ENCODE measurements at places on chromosomes 1 and 21.

DNA sequence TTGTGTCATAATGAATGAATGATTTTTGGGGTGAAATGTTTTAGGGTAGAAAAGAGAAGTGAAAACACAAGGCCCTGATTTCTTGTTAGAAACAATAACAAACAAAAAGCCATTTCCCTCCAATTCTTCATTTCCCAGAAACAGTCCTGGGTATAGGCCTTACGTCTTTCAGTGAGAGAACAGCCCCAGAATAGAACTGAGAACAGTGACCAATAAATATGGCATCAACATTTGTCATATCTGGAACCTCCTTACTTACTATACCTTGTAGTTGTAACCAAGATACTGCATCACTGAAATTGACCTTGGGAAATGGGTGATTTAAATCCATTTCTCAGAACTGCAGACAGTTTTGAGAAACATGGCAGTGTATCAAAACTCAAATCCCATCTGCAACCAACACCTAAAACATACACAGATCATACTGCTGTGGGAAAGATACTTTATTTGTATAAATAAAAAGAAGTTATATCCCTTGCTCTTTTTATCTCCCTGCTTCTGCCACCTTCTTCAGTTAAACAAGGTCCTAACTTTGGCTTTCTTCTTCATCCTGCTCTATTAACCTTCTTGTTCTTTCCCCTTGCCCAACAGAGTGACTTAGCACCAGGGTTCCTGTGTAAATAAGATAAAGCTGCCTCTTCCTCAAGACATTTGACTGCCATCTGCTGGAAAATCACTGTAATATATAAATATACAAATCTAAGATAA, 19.5 kb downstream of the XKR8 start:
- peak; percentile 82 for DNase-seq

DNA sequence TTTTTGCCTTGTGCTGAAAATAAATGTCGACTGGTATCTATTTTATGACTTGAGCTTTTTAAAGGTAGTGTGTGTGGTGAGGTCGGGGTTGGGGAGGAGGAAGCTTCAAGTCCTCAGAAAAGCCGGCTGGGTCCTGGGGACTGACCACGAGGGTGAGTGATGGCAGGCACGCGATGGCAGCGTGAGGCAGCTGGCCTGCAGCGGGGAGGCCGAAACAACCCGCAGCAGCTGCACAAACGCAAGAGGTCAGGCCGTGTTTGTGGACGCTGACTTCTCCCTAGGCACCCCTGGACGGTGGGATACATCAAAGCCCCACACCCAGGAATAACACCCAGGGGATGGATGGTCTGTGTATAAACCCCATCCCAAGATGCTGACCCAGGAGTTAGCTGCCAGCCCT, 51.4 kb downstream of the ZBTB18 start:
- DNase-seq: no peak

DNA sequence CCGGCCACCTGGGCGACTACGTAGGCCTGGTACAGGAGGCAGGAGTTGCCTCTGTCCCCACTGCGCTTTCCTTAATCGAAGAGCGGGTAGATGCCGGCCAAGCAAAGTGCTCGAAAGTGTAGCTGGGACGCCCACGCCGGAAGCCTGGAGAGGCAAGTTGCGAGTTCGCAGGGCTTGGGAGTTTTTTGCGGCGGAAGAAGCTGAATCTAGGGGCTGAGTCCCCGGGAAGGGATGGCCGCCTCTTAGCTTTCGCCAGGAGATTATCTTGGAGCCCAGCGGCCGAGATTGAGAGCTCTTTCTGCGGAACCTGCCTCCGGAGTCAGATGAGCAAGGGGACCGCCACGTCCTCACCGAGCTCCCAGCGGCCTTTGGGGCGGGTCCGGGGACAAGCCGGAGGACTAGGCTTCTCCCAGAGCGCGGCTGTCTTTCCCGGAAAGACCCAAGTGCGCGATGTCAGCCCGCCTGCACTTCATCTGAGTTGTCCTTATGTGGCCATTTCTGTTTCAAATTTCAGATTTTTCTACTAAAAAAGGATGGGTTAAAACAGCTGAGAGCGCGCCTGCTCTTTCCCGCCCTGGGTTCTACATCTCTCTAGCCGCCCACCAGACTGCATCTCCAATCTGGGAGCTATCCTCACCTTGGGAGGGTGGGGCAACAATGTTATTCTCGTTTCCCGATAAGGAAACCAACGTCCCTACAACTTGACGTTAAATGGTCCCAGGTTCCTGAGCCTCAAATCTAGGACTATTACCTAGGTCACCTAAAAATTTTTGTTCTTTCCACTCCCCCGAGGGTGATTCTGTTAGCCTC, 12.4 kb upstream of the TBX15 start:
- DNase-seq: no peak

GRCh38 chr1:53869454-53870117, 20.0 kb downstream of the YIPF1 start:
- DNase-seq: no peak

DNA sequence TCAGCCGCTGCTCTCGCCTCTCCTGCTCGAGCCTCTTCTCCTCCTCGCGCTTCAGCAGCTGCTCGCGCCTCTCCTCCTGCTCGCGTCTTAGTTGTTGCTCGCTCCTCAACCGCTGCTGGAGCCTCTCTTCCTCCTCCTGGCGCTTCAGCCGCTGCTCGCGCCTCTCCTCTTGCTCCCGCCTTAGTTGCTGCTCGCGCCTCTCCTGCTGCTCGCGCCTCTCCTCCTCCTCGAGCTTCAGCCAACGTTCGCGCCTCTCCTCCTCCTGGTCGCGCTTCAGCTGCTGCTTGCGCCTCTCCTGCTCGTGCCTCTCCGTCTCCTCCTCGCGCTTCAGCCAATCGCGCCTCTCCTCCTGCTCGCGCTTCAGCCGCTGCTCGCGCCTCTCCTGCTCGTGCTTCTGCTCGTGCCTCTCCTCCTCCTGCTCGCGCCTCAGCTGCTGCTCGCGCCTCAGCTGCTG, 3.7 kb downstream of the TCHH start:
- peak; percentile 31 for DNase-seq

- no peak for DNase-seq
Measured at GRCh38 chr1:59309392-59309791, 12.5 kb downstream of the FGGY start.

DNA sequence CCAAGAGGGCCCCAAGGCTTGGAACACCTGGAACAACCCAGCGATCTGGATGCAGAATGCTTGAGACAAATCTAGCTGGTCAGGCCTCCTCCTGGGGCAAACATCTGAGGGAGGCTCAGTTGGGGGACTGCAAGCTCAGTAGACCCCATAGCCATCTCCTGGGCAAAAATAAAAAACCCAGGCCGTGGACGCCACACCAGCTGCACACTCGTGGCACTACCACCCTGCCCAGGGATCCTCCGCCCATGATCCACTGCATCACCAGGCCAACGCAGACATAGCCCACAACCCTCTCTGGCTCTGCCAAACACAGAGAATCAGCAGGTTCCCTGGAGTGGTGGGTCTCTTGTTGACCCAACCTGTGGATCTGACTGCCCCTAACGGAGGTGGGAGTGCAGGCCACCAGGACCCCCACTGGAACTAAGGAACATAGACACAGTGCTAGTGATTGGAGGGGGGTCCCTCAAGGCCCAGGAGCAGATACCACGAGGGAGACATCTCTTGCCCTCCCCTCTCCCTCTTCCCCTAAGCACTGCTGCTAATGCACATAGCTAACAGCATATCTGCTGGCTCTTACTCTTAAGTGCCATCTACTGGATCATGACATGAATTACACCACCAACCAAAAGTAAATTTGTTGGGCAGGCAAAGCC, 147.2 kb downstream of the CHD1L start:
- DNase-seq: peak; percentile 1

DNA sequence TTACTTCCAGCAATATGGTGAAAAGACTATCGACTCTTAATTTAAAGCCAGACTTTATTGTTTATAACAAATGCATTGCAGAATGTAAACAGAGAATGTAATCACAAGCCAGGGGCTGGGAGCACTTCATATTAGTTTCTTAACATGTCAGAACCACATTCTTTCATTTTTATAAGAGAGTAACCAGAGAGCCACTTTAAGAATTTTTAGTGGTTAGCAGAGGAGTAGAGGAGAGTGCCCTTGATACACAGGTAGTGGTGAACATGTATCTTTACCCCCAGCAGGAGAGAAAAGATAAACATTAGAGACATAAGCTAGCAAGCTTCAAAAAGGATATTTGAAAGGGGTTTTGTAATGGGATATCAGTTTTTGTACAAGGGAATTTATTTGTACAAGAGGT, 11.1 kb downstream of the AMY2B start:
- DNase-seq: no peak

- DNase-seq: no peak
Measured at GRCh38 chr1:176843352-176844297, 320.9 kb downstream of the ASTN1 start.

DNA sequence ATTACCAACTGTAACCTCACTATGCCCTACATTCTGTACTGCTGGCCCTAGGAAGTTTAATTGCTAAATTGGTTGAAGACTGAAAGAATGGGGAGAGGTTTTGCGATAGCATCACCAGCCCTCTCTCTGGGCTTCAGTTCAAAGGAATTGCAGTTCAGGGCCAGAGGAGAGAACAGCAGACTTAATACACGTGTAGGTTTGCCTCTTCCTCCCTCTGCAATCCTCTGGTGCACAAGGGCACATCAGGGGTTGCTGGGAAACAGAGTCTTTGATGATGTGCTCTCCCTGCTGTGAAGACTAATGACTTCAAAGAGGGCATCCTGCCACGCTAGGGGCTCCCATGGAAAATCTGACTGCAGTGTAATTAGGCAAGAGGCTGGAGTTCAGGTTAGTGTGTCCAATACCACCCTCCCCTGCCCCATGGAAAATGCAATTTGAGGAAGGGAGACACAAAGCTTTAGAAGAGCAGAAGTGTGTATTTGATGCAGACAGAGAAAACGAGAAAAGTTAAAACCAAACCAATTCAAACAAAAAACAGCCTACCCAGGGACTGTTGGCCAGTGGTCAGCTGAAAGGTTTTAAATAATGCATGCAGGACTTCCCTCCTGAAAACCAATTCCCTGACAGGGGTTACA, 167.9 kb downstream of the ASTN1 start:
- DNase-seq: no peak

- no peak for DNase-seq
Measured at GRCh38 chr1:85128316-85128715, 72.5 kb downstream of the SYDE2 start.

- no peak for DNase-seq
Measured at GRCh38 chr1:29519788-29520110, 283.4 kb downstream of the PTPRU start.

DNA sequence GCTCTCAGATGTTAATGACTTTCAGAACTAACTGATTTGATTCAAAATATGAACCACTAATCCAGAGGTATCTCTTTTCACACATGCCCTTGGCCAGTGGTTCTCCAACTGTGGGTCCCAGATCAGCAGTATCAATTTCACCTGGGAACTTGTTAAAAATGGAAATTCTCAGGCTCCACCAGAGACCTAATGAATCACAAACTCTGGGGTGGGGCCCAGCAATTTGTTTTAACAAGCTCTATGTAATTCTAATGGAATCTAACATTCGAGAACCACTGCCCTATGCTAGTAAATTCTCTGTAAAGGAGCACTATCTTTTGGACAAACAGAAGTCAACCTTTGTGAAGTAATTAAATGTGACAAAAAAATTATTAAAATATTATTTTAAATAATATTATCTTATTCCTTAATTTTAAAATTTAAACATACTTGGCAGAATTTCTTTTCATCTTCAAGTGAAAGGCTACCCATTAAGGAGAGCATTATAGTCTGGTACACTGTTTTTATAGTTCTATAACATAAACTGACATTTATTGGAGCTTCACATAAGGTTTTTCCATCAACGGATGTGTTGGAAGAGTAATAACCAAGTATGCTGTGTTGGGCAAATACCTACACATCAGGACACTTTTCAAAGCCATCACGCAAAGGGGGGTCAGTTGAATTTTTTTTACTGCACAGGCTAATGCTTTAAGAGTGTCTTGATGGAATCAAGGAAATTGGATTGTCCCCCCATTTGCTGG, 130.4 kb downstream of the LHX4 start:
- DNase-seq: no peak

- no peak for DNase-seq
Measured at GRCh38 chr1:156667610-156667967, 9.6 kb downstream of the NES start.

GRCh38 chr1:75125161-75125726, 8.9 kb upstream of the LHX8 start:
- no peak for DNase-seq
